Activated naive CD4-positive, alpha-beta T cell (primary cell): ENCODE measurements at places on chromosomes 11 and 22.

DNA sequence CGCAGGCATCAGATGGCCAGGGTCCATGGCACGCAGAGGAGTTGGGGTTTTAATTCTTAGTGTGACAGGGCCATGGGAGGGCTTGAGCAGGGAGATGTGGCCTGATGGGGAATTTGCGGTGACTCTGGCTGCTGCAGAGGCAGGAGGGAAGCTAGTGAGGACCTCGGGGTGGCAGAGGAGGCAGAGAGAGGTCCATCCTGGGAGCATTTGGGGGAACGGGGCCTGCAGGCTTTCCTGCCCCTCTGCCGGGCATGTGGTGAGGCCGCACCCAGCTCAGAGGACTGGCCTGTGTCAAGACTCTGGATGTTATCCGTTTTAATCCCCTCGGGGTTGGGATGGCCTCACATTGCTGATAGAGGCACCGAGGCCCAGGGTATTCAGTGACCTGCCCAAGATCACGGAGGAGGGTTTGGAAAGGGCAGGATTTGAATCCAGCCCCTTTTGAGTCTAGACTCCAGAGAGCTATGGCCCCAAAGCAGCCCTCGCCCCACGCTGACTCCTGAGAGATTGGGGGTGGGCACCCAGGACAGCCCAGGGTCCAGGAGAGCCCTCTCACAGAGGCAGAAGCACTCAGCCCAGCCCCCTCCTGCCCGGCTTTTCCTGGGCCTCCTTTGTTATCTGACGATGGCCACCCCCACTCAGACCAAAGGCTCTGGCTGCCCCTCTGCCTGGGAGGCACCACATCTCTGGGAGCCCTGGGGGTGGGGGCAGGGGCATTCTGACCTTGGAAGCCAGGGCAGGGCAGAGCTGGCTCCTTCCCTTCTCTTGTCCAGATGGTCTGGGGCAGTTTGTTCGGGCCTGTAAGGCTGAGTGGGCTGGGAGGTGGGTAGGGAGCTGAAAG lies 13.9 kb downstream of the MGAT3 start:
- no peak for DNase-seq

- DNase-seq, result no peak
Measured at GRCh38 chr11:6002202-6002699, 4.5 kb downstream of the OR56A4 start.

- no peak for DNase-seq
Measured at GRCh38 chr11:31419669-31420068, 50.0 kb downstream of the DNAJC24 start.

- no peak for DNase-seq
Measured at GRCh38 chr11:65113361-65113756, 1.7 kb downstream of the TM7SF2 start.

GRCh38 chr11:2272228-2272945 lies 2.0 kb upstream of the ASCL2 start:
- DNase-seq, result no peak

GRCh38 chr22:19037282-19038163 lies 84.7 kb downstream of the DGCR2 start:
- no peak for DNase-seq

DNA sequence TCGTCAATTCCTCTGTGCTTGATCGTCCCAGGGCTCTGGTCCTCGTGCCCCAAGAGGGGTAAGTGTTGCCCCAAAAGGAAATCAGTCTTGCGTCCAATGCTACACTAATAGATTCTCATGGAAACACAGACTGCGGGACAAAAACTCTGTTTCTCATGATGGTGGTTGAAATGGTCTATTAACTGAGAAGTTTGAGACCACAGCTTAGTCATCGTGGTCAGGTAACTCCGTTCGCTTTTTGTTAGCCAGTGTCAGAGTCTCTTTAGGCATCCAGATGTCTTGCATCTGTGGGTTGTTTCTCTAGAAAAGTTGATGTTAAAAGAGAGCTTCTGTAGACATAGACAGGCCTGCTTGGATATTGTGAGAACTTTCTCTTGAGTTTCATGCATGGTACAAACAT lies 104.6 kb upstream of the SORL1-AS1 start:
- no peak for DNase-seq

- DNase-seq, result peak; percentile 61
Measured at GRCh38 chr11:61777234-61778090, 14.9 kb downstream of the TMEM258 start.
